Stimulated activated CD4-positive, alpha-beta T cell treated with anti-CD3 and anti-CD28 coated beads, TNF-alpha, amount 100 ng/mL, for 4 hours (primary cell): ENCODE measurements at places on chromosomes 6 and 20.

DNA sequence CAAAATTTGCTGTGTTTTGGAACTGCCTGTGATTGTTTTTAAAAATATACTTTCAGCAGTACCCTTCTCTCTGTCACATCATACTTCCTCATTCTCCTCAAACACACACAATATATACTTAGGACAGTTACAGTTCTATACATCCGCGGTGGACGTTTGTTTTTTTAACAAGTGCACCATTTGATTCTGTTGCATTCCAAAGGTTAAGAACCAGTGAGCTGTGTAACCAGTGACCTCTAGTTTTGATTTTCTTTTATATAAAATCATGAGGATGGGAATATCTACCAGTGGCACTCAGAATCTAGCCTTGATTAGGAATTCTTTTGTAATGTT lies 152.8 kb downstream of the CARMIL1 start:
- DNase-seq, result no peak

DNA sequence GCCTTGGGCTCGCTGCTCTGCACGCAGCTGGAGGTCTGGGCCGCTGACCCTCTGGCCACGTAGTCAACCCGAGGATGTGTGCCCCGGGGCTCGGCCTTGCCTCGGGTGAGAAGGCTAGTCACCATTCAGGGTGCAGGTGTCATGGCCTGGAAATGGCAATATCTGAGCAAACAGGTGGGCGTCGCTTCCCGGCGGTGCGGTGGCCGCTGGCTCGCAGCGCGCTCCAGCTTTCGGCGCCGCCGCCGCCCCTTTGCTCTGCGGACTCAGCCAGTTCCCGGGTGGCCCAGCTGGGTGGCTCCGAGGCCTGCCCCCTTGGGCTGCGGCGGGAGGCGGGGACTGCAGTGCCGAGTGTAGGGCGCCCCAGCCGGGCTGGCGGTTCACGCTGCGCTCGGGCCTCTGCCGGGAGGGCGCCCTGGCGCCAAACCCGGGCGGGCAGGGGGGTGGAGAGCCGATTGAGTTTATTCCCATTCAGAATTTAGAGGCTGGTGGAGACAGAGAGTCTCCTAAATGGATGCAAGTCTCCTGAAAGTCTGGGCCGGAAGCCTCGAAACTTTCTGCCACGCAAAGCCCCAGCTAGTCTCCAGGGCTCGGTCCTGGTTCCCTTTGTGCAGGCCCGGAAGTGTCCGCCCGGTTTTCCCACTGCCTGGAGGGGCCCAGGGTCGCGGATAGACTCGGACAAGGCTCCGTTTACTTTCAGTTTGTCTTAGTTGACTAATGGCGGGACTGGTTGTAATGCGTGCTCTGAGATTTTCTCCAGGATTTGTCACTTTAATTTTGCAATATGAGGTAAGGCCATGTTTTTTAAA lies 11.3 kb upstream of the TFAP2A start:
- DNase-seq, result no peak

DNA sequence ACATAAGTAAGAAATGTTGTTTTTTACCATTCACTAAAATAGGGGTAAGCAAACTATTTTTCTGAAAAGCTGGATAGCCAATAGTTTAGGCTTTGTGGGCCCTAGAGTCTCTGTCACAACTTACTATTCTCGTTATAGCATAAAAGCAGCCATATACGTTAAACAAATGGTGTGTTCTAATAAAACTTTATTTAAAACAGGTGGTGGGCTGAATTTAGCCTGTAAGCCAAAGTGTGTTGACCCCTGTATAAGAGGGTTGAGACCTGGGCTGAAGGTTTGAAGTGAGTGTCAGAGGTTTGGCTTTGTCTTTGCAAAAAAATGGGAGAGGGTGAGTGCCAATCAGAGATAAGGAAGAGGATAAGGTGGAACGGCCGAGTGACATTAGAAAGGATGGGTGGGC lies 197.2 kb downstream of the RNF144B start:
- DNase-seq, result no peak

GRCh38 chr6:42066156-42066675 lies 15.9 kb downstream of the TAF8 start:
- DNase-seq, result no peak

GRCh38 chr20:21739682-21740081 lies 34.2 kb downstream of the PAX1 start:
- DNase-seq, result no peak

DNA sequence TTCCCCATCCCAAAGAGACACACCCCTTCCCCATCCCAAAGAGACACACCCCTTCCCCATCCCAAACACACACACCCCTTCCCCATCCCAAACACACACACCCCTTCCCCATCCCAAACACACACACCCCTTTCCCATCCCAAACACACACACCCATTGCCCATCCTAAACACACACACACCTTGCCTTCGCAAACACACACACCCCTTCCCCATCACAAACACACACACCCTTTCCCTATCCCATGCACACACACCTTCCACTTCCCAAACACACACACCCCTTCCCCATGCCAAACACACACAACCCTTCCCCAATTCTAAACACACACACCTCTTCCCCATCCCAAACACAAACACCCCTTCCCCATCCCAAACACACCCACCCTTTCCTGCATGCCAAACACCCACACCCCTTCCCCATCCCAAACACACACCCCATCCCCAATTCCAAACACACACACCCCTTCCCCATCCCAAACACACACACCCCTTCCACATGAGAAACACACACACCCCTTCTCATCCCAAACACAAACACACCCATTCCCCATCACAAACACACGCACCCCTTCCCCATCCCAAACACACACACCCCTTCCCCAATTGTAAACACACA lies 315.3 kb downstream of the KIF16B start:
- no peak for DNase-seq

DNA sequence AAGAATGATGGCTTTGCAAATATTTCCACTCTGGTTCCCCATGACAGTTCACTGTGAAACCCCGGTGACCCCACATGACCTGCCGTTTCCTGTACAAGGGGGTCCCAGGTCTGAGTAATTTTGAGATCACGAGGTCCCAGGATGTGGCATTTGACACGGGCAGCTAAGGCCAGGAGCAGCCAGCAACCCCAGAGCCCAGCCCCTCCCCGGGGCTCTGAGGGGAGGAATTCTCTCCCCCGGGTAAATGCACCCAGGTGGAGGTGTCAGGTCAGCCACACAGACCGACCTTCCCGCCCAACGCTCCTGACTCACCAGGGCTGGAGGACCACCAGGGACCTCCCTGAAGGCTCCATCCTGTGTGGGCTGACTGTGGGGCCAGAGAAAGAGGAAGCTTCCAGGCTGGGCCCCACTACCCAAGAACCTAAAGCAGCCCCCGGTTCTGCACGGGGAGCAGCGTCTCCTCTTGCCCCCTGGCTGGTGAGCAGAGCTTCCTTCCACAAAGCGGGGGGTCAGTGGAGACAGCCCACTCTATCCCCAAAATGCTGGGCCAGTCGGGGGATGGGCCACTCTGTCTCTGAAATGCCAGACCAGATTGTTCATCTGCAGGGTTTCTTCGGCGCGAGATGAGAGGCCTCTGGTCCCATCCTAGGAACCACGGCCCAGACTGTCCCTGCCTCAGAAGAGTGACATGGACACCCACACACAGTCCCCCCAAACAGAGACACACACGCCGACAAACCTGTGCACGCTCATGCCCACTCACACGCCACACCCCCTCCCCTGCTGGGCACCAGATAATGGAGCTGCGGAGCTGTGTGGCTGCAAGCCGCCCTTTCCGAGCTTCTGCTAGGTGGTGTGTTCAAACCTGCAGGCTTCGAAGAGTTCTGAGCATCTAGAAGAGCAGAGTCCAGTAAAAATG lies 23.4 kb upstream of the SLCO4A1 start:
- no peak for DNase-seq

DNA sequence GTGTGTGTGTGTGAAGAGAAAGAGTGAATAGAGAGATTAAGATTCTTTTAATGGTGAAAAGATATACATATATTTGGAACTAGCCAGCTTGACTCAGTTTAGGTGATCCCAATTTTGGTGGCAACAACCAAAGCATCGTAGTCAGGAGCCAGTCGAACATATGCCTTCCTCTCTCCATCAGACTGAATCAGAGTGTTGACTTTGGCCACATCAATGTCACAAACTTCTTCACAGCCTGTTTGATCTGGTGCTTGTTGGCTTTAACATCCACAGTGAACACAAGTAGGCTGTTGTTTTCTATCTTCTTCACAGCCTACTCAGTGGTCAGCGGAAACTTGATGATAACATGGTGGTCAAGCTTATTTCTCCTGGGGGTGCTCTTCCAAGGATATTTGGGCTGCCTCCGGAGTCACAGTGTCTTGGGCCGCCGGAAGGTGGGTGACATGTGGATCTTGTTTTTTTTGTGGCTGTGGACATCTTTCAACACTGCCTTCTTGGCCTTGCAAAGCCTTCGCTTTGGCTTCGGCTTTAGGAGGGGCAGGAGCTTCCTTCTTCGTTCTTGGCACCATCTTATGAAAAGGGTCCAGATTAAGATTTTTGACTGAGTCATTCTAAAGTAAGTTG lies 3.4 kb downstream of the HLA-F start:
- no peak for DNase-seq

GRCh38 chr20:49112596-49113274 lies 66.6 kb downstream of the CSE1L start:
- DNase-seq, result no peak

DNA sequence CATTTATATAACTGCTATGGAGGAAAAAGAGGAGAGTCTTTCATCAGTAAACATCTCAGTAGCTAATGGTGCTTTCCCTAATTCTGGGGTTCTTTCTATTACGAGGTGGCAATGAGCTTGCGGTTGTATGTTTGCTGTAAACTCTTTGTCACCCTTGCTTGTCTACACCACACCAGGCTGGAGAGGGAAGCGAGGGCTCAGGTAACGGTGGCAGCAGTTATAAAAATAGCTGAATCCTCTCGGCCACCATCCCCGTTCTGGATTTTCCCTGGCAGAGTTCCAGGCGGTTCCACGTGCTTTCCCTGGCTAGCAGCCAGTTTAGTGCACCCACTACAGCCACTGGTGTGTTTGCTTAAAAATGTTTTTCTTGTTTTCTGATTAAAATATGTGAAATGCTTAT lies 39.0 kb downstream of the MAS1 start:
- DNase-seq, result no peak

DNA sequence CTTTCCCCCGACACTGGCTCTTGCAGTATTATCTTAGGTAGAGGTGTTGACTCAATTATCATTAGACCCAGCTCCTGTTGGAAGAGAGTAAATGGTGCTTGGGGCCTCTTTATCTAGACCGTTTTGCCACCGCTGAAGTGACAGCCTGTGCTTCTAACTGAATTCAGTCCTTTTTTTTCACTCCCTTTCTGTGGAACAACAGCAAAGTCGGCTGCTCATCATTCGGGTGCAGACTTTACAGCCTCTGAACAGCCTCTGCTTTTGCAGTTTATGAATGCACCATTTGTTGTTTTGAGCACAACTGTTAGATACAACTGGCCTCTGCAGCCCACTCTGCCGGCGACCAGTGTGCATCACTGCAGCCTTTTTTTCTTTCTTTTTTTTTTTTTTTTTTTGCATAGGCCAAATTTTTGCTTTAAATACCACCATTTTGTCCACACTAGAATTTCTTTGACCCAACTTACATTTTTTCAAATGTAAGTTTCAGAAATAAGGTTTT lies 35.8 kb downstream of the RREB1 start:
- no peak for DNase-seq

DNA sequence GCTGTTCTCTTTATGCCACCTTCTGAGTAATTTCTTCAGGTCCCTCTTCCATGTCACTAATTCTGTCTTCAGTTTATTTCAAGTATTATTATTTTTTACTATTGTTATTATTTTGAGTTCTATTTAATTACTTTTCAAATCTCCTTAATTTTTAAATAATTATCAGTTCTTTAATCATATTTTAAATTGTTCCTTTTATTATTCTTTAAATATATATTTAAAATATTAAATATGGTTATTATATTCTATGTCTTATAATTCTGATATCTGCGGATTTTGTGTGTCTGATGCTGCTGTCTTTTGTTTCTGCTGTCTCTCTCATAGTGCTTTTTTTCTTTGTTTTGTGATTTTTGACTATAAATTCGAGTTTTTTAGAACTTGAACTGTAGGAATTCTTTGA lies 2.2 kb downstream of the POLR1H start:
- no peak for DNase-seq

DNA sequence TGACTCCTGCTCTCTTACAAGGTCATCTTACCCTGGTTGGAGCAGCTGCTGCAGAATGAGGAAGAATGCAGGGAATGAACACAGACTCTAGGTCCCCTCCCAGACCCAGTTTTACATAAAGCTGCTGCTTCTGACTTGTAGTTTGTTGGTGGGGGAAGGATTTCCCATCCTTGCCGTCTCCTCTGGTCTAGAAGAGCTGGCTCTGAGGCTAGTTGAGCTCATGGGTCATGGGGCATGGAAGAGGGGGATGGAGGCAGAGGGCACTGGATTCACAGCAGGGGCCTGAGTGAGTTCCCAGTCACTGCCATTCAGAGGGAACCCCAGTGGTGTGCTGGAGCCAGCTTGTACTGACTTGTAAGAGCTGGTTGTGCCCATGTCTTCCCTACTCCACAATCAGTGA lies 9.2 kb upstream of the GUCA1A start:
- DNase-seq, result no peak

DNA sequence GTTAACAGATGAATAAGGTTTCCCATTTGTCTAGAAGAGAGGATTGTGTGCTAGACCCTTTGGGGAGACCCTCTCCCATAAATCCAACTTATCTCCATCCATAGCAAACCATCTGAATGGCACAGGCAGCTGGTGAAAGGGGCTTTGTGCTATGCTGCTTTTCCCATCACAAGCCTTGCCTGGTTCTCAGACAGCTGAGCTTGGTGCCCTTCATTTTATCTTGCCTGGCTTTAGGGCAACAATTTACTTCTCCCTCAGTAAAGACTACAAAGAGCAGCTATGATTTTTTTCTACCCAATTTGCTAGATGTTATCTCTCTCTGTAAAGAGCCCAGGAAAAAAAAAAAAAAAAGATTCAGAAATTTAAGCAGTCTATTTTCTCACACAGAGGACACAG lies 117.0 kb upstream of the COL21A1 start:
- DNase-seq, result no peak

DNA sequence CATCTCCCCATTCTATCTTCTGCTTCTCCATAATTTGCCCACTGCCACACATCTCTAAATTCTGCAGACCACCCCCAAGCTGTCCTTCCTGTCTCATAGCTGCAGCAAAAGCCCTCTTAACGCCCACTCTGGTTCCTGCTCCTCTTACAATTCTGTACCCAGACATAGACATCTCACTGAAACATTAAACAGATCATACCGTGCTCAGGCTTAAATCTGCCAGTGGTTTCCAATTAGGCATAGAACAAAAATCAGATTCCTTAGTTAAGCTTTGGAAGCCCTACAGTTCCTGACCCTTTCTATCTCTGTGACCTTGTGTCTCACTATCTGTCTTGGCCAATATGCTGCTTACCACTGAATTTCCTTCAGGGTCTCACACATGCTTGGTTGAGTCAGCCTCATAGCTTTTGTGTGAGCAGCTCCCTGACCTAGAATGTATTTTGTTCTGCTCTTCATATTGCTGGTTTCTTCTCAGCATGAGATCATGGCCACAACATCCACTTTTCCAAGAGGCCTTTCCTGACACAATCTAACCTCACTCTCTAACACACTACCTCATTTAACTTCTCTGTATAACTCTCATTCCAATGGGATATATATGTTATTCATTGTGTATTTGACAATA lies 749.7 kb downstream of the MAFB start:
- DNase-seq, result no peak
